Renal cortical epithelial cell (primary cell): ENCODE measurements at places on chromosomes 11 and 22. TPM values are rescaled to one million over a fixed set of nuclear protein-coding genes. Genes with fewer than 3 reads are reported as not detected.

Gene SLC22A6
- total RNA-seq, result not detected in 2 replicates

Gene PRR33
- total RNA-seq, result not detected in 2 replicates

Gene PHLDA2
- 2.0 and 4.9 TPM in 2 replicates for total RNA-seq

Gene KCNJ11
- total RNA-seq, result 0.25 and 0.35 TPM in 2 replicates

Gene SLC17A6
- total RNA-seq, result not detected in 2 replicates

Gene BANF1
- 10.6 and 14.3 TPM in 2 replicates for total RNA-seq

Gene SIK2
- 8.9 and 28.2 TPM in 2 replicates for total RNA-seq

Gene APOA4
- not detected in 2 replicates for total RNA-seq

Gene GRIK4
- under 0.01 TPM in 1 of 2 replicates, not detected in the other for total RNA-seq

Gene FOLR1
- total RNA-seq, result 23.3 and 108 TPM in 2 replicates

Gene HSPB2
- total RNA-seq, result 0.10 and 0.69 TPM in 2 replicates

Gene MMP8
- not detected in 2 replicates for total RNA-seq

Gene AP1B1
- 66.5 and 96.6 TPM in 2 replicates for total RNA-seq

Gene TRIM51
- total RNA-seq, result not detected in 2 replicates

Gene PMM1
- total RNA-seq, result 9.9 and 14.6 TPM in 2 replicates

Gene PGA3
- total RNA-seq, result not detected in 2 replicates

Gene TIGD3
- total RNA-seq, result 0.17 TPM in 1 of 2 replicates, not detected in the other

Gene EIF4ENIF1
- total RNA-seq, result 7.1 and 19.1 TPM in 2 replicates

Gene HTR3A
- 0.35 TPM in 2 replicates for total RNA-seq

Gene CBX7
- total RNA-seq, result 1.7 and 5.7 TPM in 2 replicates

Gene SLCO2B1
- 4.2 and 60.3 TPM in 2 replicates for total RNA-seq

Gene KCNK4
- total RNA-seq, result not detected in 2 replicates
